Right renal pelvis (tissue), 4 donors: ENCODE measurements at places on chromosomes 2 and 18. TPM values are rescaled to one million over a fixed set of nuclear protein-coding genes. Genes with fewer than 3 reads are reported as not detected.

GRCh38 chr2:18062892-18063291, 184.4 kb downstream of the KCNS3 start:
- DNase-seq: no peak

Gene CFAP65
- 0.26 TPM for polyA plus RNA-seq

- DNase-seq: no peak
Measured at GRCh38 chr2:70726947-70727725, 40.9 kb downstream of the ADD2 start.

DNA sequence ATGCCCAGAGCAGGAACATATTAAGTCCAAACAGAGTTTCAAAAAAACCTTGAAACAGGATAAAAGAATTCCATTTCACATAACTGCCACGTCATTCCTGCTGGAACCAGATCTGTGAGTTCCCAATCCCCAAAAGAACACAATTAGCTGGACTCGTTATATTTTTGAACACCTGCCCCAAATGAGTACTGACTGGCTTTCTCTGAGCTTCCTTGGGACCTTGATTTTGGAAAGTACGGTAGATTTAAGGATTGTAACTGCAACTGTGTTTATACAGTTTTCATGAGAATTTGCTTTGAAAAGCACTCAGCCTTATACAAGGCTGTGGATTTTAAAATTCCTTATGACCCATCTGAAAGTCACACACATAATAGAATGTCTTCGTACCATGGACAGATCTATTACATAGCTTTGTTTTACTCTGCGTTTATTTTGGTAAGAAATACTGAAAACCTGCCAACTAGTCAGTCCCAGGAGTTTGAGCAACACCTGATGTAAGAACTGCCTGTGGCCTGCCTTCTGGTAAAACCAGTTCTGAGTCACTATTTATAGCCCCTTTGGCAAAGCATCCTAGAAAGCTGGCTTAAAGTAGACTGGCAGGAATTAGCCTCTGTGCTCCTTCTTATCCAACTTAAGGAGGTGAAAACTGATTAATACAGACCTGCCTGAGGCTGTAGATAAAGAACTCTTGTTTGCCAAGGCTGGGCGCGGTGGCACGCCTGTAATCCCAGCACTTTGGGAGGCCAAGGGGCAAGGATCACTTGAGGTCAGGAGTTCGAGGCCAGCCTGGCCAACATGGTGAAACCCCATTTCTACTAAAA, 48.1 kb downstream of the MERTK start:
- DNase-seq: peak; percentile 28

- DNase-seq: no peak
Measured at GRCh38 chr18:24584813-24585212, 124.4 kb downstream of the HRH4 start.

DNA sequence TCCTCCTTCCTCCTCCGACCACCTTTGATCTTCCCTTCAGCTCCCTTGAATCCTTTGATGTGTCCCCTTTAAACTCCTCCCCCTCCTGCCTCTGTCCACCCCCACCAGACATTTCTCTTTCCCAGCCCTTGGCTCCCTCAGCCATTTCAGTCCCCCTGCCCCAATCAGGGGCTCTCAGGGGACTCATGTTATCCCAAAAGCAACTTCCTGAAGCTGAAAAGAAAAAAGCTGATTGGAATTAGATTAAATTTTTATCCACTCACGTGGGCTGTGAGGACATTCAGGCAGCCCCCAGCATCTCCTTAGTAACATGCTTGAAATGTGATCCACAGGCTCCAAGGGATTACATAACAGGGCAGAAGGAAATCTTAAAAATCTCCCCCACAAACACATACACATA, 81.3 kb downstream of the NEURL3 start:
- DNase-seq: no peak

Gene MYO7B
- 17.7 TPM for polyA plus RNA-seq

DNA sequence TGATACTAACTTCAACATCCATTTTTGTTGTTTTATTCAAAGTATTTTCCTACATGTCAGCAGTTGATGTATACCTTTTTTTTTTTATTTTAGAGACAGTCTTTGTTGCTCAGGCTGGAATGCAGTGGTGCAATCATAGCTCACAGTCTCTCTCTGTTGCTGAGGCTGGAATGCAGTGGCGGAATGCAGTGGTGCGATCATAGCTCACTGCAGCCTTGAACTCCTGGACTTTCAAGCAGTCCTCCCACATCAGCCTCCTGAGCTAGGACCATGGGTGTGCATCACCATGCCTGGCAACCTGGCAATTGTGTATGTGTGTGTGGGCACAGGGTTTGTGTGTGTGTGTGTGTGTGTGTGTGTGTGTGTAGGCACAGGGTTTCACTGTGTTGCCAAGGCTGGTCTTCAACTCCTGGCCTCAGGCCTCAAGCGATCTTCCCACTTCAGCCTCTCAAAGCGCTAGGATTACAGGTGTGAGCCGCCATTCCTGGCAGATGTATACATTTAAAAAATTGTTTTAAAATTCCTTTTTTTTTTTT, 24.8 kb downstream of the SANBR start:
- no peak for DNase-seq

DNA sequence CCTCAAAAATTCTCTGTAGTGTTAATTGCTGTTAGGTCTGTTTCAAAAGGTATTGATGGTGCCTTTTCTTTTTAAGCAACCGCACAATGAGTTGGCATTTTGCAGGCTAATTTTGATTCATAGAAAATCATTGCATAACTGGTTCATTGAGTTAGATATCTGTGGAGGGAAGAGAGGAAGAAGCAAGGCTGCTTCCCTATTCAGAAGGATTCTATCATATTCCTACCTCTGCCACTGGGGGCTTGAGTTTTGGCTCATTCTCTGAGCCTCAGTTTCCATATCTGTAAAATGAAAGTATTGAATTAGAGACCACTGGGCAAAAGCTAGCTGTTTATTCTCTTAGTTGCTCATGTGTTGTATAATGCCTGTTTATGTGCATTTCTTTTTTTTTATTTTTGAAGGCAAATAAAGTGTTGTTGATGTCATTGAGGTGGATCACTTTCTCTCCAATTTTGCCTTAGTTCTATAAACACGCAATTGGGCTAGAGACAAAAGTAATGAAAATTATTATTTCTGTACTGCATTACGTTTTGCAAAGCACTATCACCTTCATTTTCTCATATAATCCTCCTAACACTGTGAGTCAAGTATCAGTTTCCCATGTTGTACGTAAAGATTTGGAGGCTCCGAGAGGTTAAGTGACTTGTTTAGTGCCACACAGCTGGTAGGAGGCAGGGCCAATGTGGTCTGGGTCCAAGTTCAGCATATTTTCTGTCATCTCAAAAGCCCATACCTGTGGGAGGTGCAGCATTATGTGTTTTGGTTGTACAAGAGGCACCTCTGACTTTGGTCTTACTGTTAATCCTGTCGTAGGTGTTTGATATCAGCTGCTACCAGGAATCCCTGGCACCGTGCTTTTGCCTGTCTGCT, 5.9 kb downstream of the TRIB2 start:
- DNase-seq: no peak

Gene PKDCC
- 293 TPM for polyA plus RNA-seq

- no peak for DNase-seq
Measured at GRCh38 chr2:230569298-230569697, 143.3 kb upstream of the CAB39 start.

DNA sequence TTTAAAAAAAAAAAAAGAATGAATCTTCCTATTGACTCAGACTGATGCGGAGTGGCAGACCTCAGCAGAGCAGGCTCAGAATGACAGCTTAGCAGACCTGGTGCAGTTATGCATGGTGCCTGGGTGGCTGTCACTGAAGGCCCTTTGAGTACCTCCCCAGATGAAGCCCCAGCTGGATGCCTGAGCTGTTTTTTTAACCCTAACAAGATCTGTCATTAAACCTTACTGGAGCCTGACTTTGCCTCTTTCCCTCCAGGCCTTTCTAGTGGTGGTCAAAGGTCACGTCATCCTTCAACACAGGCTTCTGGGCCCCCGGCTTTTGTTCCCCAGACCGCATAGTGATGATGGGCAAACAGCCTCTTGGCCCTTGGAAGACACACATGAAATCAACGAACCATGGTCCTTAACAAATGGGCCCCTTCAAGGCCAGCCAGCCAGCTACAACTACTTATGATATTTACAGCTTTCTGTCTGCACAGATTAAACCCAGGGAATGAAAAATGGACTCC, 138.3 kb upstream of the CYP1B1 start:
- peak; percentile 67 for DNase-seq

DNA sequence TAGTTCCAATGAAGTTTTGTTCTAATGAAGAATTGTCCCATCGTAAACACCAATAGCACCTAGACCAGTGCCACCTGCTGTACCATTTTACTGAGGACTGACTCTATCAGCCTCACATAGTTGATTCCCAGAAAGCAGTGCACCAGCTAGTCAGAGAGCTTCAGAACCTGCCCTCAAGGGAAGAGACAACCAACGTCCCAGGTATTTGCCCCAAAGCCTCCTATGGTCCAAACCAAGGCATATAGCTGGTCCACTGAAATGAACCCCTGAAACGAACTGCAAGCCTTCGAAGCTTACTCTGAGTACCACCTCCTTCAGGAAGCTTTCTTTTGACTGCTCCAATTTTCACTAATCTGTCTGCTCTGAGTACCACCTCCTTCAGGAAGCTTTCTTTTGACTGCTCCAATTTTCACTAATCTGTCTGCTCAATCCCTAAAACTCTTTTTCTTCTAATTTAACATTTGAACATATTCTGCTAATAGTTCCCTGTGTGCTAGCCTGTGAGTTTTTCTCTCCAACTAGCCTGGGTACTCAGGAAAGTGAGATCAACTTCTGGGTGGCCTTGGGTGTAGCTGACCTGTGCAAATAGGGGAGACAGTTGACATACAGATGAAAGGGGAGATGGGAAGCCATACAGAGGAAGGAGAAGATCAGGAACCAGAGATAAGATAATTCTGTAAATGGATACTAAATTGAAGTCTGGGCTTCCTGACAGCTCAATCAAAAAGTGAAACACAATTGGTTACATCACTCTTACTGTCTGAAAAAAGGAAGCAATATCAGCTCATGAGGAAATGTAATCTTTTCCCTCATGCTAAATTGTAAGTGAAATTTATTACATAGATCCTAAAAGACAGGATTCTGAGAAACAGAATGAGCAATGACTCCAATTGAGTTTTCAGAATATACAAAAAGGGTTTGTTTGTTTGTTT, 33.5 kb upstream of the EML4 start:
- DNase-seq: no peak

Gene MRO
- 2.9 TPM for polyA plus RNA-seq

GRCh38 chr18:813172-814071, 1.4 kb upstream of the YES1 start:
- no peak for DNase-seq

Gene CHRNA1
- polyA plus RNA-seq: 4.7 TPM

Gene OR6B2
- polyA plus RNA-seq: not detected

Gene RAB1A
- polyA plus RNA-seq: 275 TPM

Gene COL4A4
- 56.3 TPM for polyA plus RNA-seq

- DNase-seq: no peak
Measured at GRCh38 chr2:190909680-190910079, 29.1 kb downstream of the GLS start.

Gene SERPINB8
- polyA plus RNA-seq: 4.6 TPM

Gene PPP4R1
- 92.3 TPM for polyA plus RNA-seq

DNA sequence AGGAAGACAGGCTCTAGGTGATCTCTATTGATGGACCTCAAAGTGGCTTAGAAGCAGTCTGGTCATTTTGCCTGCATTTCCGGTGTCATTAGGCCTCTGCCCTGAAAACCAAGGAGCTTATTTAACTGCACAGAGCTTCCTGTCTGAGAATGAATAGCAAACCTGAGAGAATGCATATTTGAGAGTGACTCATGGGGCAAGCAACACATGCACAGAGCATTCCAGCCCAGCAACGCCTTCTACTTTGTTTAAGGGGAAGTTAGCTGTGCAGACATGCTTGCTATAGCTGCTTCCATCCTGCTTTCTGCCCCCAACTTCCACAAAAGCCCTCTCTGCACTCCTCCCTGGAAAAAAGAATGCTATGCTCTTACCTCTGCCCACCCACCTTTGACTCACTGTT, 232.8 kb downstream of the GRB14 start:
- DNase-seq: peak; percentile 5

DNA sequence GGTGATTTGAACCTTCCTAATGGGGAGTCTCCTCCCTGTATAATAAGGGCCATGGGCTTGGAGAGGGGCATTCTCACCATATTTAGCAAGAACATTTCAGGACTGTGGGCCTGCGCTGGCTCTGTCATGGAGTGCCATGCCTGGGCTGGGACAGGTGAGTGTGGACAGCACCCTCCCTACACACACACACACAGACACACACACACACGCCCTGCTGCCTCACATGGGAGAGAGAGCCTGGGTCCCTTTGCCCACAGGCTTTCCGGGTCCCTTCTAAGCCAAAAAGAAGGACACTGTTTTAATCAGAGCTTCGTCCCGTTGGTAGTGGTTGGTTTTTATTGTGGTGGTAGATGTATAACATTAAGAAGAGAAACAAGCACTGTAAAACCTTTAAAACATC, 31.4 kb upstream of the TMEM87B start:
- DNase-seq: no peak

- no peak for DNase-seq
Measured at GRCh38 chr2:12318427-12319057, 398.2 kb upstream of the TRIB2 start.

Gene FIGN
- polyA plus RNA-seq: 8.9 TPM

DNA sequence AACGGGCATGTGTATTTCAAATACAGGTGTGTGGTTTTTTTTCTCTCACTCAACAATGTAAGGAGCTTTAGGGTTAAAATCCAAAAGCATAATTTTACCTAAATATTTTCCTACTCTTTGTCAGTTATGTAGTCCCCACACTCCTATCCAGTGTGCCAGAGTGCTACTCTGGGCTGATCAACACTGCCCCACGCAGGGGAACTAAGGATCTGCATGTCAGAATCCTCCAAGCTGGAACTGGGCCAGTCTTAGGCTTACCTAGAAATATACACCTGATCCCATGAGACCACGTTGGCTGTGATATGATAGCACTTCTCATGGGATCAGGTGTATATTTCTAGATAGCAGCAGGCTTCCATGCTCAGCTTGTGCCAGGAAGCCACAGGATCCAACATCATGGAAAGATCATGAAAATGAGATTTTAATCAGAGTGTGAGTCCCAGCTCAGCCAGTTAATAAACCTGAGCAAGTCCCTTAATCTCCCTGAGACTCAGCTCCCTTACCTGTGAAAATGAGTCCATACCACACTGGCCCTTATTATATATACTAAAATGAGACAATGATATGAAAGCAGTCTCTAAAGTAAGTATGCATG, 29.7 kb downstream of the CCDC141 start:
- no peak for DNase-seq

- no peak for DNase-seq
Measured at GRCh38 chr2:70528276-70528675, 25.4 kb downstream of the TGFA start.

GRCh38 chr2:29129586-29130281, 14.5 kb downstream of the CLIP4 start:
- no peak for DNase-seq

- no peak for DNase-seq
Measured at GRCh38 chr2:192412394-192412793, 217.7 kb upstream of the TMEFF2 start.

DNA sequence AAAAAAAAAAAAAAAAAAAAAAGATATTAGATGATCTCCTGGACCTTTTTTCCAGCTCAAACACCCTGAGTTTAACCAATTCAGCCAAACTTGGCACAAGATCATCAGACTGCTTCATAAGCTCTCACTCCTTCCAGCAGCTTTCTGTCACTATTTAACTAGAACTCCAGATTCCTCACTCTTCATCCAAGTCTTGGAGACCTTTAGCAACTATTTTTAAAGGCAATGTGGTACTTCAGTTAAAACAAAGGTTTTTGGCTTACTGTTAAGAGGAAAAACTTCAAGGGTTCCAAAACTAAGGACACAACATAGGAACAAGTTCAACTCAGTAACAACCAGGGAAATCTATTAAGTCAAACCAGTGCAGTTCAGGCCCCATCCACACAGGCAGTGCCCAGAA, 23.2 kb downstream of the LAMA1 start:
- no peak for DNase-seq

GRCh38 chr2:45938649-45939511, 287.4 kb downstream of the PRKCE start:
- peak; percentile 56 for DNase-seq
